ENCODE measurements at places on chromosomes 1 and 21.

DNA sequence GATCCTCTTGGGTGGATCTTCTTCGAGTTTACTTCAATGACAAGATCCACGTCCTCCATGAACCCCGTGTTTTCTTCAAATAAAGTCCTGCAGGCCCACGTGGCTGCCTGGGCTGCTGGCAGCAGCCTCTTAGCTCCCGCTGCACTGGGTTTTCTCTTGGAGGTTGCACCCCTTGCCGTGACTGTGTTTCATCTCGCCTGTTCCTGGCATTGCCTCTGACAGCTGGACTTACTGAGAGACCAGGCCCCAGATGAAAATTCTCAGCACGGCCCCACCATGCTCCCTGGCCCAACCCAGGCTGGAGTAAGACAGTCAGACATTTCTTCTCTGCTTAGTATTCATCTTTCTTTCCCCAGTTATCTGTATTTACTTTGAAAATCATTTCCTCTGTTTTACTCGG, 274.8 kb upstream of the RUNX1 start:
- DNase-seq = no peak

DNA sequence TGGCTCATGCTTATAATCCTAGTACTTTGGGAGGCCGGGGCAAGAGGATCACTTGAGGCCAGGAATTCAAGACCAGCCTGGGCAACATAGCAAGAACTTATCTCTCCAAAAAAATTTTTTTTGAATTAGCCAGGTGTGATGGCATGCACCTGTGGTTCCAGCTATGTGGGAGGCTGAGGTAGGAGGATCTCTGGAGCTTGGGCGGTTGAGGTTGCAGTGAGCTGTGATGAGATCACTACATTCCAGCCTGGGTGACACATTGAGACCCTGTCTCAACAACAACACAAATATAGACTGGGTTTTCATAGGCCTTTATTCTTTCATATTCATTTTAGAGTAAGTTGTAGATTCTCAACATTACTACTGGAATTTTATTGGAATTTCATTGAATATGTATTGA, 12.8 kb downstream of the MED18 start:
- no peak for DNase-seq

- no peak for DNase-seq
These were observed 24.0 kb upstream of the PADI6 start for GRCh38 chr1:17347769-17348592.

DNA sequence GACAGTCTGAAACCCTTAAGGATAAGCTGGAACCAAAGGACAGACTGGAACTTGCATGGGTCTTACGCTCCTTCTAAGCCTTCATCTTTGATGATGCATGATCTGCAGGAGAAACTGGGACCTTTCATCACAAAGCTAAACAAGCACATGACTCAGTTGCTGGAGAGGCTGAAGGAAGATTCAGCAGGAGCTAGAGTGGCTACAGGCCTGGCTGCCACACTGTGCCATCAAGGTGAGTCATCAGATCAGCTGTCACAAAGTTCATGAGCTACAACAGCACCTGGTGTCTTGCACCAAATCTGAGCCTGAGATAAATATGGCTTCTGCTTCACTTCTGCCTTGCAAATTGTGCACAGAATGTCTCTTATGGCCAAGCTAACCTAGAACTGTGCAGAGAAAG, 95.5 kb upstream of the MARK1 start:
- no peak for DNase-seq

DNA sequence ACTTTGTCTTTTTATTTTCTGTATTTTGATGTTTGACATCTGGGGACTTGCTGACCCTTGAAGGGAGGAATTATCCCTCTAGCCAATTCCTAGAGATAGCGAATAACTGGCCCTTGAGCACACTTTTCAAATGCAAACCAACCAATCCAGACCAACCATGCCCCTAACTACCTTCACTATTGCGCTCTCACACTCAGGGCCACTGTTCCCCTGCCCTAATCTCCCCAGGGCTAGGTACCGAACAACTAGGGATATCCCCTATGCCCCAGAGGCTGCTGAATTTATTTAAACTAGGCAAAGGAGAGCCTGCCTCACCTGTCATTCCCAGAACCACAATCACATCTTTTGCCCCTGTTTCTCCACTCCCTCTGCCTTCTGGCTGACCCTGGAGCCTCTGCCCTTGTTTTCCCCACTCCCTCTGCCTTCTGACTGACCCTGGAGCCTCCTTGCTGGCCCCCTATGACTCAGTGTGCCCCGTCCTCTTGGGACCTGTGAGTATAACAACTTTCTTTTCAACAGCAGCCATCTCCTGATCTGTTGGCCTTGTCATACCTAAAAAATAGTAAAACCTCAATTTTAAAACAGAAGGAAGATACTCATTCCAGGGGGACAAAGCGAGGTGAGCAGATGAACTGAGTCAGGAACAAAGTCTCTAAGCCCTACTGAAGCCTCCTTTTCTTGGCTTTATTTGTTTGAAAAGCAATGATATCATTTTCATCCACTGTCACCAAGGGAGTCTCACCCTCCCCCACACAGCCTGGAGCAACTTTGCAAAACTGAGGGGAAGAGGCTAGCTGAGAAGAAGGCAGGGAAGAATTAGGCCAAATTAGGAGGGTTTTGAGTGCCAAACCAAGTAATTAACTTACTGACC, 115.5 kb downstream of the NMNAT2 start:
- DNase-seq = no peak

DNA sequence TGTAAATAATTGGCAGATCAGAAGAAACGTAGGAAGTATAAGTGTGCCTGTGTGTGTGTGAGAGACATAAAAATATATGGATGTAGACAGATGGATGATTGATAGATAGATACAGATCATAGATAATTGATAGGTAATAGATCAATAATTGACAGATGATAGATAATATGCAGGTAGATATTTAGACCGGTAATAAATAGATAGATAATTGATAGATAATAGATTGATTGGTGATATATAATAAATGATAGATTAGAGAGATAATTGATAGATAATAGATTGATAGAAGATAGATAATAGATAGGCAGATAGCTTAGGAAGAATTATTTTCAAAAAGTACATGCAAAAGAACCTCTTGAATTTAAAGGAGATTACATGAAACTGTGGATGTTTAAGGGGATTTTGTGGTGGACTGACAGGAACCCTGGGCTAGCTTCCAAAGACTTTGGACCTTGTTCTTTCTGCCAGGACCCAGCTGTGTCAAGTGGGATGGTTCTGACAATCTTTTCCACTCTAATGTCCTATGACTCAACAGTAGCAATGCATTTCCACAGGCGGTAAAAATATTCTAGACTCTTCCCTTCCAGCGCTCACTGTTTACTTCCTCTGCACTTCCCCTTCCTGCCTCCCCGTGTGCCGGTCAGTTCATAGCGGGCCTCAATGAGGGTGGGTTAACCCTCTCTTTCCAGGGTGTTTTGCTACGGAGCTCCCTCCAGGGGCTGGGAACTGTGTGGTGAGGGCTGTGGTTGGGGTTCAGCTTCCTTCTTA, 39.4 kb downstream of the KCNJ15 start:
- DNase-seq = no peak

- no peak for DNase-seq
These were observed 58.6 kb downstream of the USP24 start for GRCh38 chr1:55156608-55157007.

GRCh38 chr1:150957666-150958065, 17.0 kb downstream of the CERS2 start:
- no peak for DNase-seq

GRCh38 chr1:93692983-93693591, 11.4 kb upstream of the BCAR3 start:
- no peak for DNase-seq

DNA sequence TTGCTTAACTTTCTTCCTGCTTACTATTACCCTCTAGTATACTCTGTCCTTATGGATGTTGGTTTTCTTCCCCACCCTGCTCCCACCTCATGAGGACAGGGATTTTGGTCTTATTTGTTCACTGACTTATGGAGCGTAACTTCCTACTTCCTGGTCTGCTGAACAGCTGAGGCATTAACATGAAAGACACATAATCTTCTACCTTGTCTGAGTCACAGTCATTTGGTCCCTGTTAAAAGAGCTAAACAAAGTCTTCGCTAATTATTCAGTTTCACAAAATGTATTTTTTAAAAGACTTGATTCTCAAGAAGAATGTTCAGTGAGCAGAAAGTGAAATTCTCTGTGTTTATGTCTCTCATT, 18.5 kb downstream of the RNASEL start:
- DNase-seq = no peak

- no peak for DNase-seq
These were observed 85.4 kb upstream of the PBX1 start for GRCh38 chr1:164473544-164473943.

GRCh38 chr1:90504509-90504908, 212.6 kb downstream of the BARHL2 start:
- no peak for DNase-seq

DNA sequence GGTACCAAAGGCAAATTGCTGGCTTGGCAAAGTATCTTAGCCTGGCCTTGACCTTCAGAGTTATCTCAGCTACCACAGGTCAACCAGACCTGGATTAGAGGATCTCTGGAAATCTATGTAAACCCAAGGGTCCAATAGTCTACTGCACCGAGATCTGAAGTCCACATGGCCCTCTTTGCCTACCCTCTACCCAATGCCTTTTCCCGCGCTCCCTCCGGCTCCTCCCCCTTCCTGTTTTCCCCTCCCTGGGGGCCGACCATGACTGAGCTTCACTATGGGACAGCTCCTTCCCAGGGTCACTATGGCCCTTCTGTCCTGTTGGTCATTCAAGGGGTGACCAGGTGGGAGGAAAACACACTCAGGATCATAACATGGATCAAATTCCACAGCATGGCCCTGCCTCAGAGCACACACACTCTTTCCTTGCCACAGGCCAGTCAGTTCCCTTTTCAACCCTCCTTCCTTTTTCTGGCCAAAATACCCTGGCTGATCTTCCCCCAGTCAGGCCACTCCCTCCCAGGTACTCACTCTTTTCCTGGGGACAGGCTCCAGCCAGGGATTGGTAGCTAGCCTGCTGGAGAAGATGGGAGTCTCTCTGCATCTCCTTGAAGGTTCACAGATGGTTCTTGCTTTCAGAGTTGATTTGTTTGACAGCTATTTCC, 19.1 kb upstream of the TMEM183A start:
- DNase-seq = no peak

- DNase-seq = no peak
These were observed 40.5 kb upstream of the KCNE1 start for GRCh38 chr21:34552360-34553098.

- no peak for DNase-seq
These were observed 29.6 kb downstream of the KIAA0040 start for GRCh38 chr1:175162955-175163354.

- no peak for DNase-seq
These were observed 186.2 kb downstream of the C1orf94 start for GRCh38 chr1:34362949-34363348.

DNA sequence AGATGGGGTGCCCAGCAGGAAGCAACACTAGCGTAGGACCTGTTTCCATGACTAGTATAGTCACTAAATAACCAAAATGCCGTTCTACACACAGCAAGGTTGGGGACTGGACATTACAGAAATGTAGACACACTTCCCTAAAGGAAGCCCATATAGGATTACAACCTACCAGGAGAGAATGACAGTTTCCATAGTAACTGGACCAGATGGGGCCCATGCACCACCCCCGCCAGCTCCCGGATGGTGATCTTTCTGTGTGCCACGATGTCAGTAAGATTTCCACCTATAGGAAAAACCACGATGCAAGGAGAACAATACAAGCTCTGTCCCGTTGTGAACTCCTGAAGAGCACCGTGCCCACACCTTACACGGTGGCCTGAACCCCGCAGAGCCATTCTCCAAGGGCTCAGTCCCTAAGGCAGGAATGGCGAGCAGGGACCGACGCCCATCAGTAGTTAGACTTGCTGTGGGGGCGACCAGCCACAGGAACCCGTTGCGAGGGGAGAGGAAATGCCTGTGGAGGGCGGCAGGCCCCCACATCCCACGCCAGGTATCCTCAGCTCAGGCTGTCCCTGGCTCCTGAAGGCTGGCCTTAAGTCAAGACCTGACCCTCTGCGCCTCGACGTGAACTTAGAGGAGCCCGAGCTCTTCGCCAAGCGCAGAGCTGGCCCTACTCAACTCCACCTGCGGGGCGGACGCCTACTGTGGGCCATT, 13.6 kb upstream of the CEP85 start:
- DNase-seq = no peak

DNA sequence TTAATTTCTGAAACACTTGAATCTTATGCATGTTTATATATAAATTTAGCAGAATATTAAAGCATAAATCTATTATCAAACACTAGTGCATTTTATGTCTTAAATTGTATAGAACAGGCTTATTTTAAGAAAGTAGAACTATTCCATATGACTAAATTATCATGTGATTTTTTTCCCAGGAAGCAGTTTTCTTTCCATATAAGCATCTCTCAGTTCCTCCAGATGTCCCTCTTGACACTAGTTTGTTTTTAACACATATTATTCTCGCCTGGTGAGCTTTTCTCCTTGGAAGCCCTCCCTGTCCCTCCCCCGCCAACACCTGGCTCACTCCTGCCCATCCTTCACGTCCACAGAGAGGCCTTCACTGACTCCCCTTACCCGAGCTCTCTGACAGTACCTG, 48.3 kb upstream of the BCAR3 start:
- DNase-seq = no peak

GRCh38 chr1:143652744-143653428, 318.9 kb downstream of the FAM72C start:
- DNase-seq = no peak

DNA sequence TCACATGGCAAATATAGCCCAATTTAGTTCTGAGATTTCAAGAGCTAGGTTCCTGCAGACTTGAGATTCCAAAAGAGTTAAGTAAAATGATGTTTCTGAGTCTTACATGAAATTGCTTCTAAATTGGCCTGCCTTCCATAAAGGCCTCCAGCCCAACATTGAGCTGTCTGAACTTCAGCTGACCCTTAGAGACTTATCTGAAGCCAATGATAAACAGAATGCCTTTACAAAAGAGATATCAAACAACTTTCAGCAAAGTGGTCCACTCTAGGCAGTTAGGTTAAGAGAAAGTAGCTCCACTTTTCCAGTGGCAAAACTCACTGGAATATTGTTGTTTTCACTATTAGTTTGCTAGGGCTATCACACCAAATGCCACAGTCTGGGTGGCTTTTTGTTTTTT, 6.3 kb upstream of the RC3H1 start:
- DNase-seq = no peak

GRCh38 chr1:209708297-209708696, 3.7 kb downstream of the HSD11B1 start:
- DNase-seq = no peak
